ENCODE measurements at places on chromosomes 3 and 15.

GRCh38 chr3:45937206-45938042 is 5.8 kb upstream of the CXCR6 start:
- DNase-seq, result no peak

- DNase-seq, result no peak
These were observed 113.7 kb downstream of the TJP1 start for GRCh38 chr15:29708519-29708918.

DNA sequence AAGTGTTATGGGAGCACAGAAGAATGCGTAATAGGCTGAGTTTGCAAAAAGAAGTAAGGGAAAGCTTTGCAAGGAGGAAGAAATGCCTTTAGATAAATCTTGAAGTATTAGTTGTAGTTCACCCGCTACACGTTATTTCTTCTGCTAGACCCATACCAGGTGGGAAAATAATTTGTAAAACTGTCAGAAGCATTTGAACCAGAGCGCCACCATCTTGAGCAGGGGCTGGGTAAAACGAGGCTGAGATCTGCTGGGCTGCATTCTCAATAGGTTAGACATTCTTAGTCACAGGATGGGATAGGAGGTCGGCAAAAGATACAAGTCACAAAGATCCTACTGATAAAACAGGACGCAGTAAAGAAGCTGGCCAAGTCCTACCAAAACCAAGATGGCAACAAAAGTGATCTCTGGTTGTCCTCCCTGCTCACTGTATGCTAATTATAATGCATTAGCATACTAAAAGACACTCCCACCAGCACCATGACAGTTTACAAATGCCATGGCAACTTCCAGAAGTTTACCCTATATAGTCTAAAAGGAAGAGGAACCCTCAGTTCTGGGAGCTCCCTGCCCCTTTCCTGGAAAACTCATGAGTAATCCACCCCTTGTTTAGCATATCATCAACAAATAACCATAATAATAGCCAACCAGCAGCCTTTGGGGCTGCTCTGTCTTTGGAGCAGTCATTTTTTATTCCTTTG is 50.0 kb upstream of the ZNF280D start:
- DNase-seq, result no peak

GRCh38 chr15:33145447-33145846 is 49.1 kb downstream of the FMN1 start:
- DNase-seq, result no peak

DNA sequence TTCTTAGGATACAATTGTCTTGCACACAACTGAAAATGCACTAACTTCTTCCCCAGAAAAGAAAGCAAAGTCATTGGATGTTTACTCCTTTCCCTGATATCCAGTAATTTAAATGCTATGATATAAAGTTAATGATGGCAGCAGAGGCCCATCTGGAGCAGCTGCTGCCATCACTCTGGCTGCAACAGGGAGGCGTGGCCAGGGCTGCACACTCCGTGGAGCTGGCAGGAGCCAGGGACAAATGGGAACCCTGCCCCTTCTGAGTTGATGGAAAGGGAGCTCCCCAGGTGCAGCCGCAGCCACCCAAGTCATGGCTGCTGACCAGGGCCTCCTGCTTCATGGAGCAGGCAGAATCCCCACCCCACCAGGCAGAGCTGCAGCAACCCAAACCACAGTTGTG is 72.6 kb upstream of the ALDH1A3 start:
- no peak for DNase-seq

DNA sequence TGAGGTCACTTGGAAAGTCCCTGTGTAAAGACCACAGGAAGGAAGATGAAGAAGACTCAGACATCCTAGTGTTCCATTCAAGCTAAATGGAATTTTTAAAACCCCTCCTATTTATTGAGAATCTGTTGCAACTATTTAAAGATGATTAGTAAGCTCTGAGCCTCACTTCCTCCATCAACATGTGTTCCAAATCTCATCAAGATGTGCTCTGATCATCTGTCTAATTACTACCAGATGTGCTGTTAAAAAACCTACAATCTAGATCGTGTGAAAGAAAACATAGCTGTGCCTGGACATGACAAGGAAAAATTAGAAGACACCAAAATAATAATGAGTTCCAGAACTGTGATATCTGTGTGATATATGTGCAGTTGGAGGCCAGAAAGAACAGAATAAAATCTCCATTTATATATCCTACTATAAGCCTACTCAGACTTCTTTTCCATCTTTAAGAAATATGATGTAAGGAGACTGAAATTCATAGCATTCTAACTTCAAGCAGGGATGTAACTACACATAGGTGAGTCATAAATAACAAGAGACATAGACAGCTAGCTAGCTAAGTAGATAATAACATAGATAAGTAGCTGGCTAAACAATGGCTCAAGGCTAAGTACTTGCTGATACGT is 7.8 kb downstream of the XPC start:
- DNase-seq, result peak; percentile 86

GRCh38 chr15:98560338-98560737 is 88.0 kb upstream of the IGF1R start:
- no peak for DNase-seq

DNA sequence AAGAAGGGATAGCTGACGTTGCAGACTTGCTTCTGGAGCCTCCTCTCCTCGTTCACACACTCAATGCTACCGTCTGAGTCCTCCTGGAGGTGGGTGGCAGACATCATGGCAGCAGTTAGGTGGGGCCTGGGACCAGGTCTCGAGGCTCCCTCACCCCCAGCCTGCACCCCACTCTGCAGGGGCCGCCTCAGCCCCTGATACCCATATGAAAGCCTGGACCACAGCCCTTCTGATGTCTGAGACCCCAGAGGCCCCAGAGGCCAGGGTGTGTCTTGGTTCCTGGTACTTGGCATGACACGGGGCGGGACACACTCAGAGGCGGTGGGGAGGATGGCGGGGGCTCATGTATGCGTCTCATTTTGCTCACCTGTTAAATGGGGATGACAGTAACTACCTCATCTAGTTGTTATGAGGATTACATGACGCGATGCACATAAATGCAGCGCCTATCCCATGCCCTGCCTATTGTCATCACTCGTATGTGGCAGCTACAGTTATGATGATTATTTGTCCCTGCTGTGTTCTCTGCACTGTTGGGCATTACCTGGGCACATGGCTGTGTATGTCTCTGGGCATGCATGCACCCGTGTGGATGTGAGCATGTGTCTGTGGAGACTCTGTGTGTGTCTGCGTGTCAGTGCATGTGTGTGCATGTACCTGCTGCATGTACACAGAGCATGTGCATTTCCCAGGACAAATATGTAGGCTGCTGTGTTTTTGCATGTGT is 39.9 kb downstream of the FEM1B start:
- no peak for DNase-seq

DNA sequence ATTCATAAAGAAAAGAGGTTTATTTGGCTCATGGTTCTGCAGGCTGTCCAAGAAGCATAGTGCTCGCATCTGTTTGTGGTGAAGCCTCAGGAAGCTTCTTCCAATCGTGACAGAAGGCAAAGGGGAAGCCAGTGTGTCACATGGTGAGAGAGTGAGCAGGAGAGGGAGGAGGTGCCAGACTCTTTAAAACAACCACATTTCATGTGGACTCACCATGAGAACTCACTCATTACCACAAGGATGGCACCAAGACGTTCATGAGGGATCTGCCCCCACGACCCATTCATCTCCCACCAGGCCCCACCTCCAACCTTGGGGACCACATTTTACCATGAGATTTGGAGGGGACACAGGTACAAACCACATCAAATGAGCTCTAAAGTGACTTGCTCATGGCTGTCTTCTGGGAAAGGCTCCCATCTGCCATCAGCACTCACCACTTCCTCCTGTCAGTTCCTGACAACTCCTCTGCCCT is 327.3 kb upstream of the TLE3 start:
- no peak for DNase-seq

DNA sequence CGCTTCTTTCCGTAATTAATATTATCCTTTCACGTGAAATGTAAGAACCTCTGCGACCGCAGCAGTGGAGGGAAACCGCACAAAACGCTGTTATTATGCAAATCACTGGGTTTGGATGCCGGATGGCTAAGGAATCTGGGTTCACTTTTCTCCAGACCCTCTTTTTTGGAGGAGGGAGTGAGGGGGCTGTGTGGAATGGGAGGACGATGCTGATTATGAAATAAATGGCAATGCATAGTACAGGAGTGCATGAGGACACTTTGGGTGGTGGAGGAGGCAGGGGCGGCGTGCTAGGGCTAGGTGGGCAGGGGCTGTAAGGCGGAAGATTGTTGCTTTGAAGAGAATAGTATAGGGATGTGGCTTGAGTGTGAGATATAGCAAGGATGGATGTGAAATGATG is 1.8 kb downstream of the CADM2 start:
- no peak for DNase-seq

DNA sequence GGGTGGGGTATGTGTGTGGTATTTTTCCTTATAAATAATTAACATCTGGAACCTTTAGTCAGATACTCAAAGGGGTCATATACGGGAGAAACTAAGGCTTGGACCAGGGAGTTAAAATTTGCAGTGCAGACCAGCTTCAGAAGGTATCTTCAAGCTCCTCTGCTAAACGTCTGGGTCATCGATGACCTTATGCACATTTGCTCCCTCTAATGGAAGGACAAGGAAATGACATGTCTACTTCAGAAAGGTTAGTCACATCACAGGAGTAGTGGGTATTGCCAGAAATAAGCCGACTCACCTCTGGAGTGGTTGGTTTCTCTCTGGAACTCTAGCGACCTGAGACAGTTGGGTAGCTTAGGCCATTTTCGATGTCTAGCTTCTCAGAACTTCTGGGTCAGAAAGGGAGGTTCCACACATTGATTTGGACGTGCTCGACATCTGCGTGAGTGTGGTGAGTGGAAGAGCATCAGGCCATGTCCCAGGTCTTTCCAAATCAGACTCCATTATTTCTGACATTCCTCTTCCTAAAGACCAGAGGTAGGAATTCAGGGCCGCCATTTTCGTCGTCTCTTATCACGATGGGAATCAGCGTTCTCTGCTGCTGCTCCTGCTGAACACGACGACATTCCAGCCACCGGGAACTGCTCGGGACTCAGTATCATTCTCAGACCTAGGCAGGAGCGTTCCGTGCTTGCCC is 31.8 kb upstream of the RASA2 start:
- peak; percentile 88 for DNase-seq

GRCh38 chr15:87816811-87817210 is 439.7 kb downstream of the NTRK3 start:
- peak; percentile 94 for DNase-seq

DNA sequence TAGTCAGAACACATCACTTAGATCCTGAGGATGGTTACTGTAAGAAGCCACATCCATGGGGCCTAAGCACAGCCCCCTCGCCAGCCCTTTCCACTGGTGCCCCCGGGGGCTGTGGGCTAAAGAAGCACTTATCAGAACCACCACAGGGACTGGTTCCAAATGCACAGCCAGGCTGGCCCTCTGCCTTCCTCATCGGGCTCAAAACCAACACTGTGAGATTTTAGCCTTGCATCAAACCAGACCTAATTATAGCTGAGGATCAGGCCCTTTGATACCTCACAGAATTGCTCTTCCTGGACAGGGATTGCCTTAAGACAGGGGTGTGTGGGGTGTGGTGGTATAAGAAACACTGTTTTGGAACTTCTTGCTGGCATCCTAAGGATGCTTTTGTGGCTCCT is 23.7 kb downstream of the SRPRB start:
- no peak for DNase-seq

GRCh38 chr3:184289426-184289938 is 9.6 kb upstream of the PSMD2 start:
- peak; percentile 39 for DNase-seq

DNA sequence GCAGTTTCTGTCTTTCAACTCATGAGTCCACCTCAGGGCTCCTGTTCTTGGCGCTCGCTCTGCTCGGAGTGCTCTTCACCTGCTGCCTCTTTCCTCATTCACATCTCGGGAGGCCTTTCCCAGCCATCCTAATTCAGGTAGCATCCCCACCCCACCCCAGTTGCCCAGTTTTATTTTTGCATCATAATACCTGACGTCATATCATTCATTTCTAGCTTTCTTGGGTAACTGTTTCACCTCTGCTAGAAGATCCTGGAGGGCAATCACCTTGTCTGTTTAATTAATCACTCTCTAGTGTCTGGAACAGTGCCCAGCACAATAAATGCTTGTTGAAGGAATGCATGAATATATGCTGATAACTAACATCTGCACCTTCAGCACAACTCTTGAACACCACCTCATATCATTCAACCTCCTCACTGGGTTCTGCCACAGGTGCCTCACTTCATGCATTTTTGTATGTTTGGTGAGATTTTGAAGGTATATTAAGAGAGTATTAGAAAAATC is 7.6 kb downstream of the NUSAP1 start:
- no peak for DNase-seq

DNA sequence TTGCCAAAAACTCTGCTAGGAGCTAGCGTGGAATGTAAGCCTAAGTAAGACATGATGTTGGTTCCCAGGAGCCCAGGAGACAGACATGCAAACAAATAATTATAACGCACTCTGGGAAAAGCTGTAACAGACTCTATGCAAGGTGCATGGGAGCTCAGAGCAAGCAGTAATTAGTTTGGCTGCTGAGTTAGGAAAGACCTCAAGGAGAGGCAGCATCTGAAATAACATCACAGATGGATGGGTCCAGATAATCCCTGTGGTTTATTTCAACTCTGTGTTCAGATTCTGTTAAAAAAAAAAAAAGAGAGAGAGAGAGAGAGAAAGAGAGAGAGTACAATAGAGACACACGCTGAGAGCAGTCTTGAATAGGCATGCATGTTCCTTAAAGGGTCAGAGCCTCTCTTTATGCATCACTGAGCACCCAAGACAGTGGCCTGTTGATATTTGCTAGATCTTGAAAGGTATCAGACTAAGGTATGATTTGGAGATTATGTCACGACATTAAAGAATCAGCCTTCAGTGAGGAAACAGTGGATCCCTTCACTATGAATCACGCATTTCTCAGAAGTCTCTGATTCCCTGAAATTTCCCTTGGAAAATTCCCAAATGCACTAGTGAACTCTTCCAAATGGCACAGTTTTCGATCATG is 124.4 kb upstream of the LIPC start:
- peak; percentile 86 for DNase-seq

DNA sequence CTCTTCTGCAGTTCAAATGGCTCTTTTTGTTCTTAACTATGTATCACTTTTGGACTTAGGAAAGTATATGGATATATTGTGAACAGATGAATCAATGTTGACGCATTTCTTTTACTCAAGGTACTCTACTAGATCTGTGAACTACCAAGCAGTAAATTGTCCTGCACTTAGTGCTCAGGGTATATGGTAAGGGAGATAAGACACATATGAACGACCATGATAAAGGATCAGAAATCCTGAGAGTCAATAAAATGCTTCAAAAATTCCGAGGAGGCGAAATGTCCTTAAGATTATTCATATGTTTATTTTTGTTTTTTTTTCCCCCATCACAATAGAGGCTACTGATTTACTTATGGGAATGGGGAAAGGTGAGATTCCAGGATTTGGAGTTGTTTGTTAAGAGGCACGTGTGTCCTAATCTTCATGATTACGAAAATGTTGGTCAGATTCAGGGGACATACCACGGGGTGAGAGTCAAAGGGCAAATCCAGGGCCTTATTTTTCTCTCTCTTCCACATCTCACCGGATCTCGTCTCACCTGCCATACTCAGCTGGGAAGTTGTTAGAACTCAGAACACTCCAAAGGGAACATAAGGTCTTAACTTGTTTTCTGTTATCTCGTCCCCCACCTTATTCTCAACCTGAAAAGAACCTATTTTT is 475.1 kb upstream of the TBL1XR1 start:
- no peak for DNase-seq

Measured in AG10803 (cell line).